ENCODE measurements at places on chromosomes 6 and 20.

- no peak for DNase-seq
Measured at GRCh38 chr6:24957199-24957598, 21.4 kb upstream of the RIPOR2 start.

DNA sequence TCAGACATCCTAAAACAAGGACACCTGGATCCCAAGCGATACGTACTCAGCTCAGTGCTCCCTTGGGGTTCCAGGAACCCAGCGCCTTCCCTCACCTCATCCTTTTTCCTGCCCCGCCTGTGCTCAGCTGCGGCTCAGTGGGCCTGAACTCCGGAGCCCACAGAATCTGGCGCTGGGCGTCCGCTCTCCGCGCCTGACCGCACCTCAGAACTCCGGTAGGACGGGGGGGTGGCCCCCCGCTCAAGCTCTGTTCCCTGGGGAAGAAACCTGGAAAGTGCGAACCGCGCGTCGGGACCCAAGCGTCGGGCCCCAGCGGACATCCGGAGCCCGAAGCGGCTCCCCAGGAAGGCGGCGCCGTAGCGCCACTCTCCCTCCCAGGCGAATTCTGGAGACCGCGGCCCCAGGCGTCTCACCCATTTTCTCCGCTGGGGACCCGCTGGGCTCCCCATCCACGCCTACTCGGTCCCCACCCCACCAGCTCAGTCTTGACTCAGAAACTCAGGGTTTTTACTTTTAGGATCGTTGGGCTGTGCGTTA, 336 bp upstream of the LY6G5C start:
- DNase-seq = no peak

DNA sequence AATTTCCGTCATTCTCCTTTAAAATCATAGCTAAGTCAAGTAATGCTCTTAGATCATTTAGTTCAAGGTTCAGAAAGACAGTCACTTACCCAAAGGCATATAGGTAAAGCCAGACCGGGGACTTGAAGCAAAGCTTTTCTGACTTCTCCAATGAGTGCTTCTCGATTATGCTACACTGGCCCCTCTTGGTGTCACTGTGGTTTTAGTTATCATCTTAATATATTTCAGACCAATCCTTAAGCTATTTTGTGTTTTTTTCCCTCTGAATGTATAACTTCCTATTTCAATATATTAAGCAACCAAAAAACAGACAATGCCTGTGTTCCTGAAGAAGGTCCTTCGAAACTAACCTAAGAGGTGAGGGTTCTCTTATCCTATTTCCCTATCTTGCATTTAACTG, 3.9 kb downstream of the PRDM1 start:
- no peak for DNase-seq

DNA sequence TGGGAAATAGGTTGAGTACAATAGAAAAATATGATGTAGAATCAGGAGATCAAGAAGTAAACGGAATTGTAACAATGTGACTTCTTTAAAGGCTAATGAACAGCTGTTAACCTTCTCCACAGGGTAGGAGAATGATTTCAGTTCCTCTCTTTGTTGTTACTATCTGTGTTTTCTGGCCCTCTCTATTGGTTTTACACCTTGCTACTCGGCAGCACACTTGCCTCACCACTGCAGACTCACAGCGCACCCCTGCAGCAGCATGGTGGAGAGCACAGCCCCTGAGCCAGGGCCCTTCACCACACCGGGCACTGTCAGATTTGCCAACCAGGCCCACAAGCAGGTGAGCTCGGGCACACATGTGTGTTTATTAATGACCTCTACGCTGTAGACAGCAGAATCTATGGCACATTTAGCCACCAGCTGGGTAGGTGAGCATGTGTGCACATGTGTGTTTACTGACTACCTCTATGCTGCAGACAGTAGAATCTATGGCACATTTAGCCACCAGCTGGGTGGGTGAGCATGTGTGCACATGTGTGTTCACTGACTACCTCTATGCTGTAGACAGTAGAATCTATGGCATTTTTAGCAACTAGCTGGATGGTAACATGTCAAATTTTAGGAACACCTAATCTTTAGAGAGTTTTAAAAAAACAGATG, 16.8 kb downstream of the SFT2D1 start:
- DNase-seq = no peak

GRCh38 chr6:158154816-158155215, 13.2 kb downstream of the SERAC1 start:
- no peak for DNase-seq

DNA sequence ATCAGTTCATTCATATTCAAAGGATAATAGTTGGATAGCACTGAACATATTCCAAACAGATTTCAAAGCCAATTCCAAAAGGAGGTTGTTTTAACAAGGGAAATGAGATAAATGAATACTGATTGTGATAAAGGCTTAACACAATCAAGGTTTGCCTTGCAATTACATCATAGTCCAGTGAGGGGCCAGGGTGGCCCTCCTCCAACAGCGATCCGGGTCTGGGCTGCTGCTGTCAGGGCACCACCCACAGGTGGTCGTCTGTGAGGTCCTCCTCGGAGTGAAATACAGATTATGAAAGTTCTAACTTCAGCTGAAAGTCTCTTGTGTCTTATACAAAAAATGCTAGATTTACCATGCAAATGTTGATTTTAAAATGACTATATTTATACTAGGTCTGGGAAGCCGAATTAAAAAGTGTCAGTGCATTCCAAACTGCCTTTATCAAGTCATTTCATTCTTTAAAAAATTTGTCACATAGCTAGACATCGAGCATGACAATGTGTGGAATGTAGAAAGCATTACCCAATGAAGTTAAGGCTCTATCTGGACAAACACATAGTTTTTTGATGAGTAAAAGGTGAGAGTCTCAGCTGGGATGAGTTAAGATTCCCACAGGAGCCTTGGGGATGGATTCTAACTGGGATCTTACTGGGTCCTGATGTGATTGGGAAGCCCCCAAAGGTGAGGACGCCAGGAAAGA, 65.9 kb upstream of the SLC22A23 start:
- no peak for DNase-seq

DNA sequence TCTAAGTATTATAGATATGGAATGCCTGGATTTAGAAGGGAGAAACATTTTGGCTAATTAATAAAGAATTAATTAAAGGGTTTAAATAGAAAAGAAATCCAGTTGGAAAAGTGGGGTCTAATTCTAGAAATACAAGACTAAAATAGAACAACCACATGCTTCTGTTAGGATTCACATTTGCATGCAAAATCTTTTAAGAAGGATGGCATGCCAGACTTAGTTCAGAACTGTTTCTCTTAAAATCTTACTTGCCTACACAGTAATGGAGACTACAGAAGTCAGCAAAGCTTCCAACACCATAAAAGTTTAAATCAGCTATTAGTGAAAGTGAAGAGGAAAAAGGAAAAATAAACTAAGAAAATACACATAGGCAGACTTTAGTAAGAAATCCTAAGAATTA, 32.7 kb upstream of the KATNA1 start:
- DNase-seq = no peak

DNA sequence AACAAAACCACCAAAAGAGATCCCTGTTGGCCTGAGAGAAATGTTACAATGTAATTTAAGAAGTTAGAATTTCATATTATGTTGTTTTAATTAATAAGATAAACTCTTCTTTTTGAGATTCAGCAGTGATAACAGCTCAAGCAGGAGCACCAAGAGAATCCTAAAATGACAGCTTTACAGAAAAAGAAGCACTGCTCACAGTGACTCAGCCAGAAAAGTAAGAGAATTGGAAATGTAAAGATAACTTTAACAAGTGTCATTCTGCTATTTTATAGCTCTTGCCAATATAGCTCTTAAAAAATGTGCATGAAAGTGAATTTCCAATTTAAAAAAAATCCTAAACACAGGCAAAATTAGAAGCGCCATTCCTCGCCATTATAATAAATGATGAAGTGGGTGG, 111.3 kb downstream of the UBE3D start:
- DNase-seq = no peak

DNA sequence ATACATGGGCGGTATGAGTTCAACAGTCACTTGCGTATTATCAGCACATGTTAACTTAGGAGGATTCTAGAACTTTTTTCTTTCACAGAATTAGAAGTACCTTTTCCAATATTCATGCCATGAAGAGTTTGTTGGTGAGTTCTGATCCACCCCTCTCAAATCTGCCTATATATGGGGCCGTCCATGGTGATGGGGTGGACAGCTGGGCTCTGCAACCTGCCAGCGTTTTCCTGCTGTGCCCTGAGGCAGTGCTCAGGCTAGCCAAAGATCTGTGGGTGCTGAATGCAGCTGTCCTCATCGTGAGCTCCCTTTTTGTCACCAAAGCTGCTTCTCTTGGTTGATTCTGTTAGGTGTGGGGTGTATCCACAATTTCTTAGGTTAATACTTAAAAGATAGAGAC, 88.7 kb downstream of the THBS2 start:
- DNase-seq = no peak

DNA sequence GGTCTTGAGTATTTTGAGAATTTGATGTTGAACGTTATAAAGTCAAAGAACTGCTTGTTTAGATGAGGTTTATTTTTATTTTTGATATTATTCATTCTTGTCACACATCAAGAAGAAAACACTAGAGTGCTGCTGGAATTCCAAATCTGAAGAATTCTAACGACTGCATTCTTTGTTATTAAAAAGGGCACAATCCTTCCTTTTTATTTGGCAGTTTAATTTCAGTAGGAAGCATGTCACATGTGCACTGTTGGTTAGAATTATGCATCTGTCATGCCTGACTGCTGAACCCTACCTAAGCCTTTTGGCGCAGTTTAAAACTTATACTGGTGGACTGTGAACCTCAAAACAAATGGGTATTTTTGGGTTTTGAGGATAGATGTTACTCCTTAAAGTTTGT, 4.0 kb downstream of the ID4 start:
- no peak for DNase-seq

- no peak for DNase-seq
Measured at GRCh38 chr20:50844430-50845100, 49.7 kb downstream of the BCAS4 start.

DNA sequence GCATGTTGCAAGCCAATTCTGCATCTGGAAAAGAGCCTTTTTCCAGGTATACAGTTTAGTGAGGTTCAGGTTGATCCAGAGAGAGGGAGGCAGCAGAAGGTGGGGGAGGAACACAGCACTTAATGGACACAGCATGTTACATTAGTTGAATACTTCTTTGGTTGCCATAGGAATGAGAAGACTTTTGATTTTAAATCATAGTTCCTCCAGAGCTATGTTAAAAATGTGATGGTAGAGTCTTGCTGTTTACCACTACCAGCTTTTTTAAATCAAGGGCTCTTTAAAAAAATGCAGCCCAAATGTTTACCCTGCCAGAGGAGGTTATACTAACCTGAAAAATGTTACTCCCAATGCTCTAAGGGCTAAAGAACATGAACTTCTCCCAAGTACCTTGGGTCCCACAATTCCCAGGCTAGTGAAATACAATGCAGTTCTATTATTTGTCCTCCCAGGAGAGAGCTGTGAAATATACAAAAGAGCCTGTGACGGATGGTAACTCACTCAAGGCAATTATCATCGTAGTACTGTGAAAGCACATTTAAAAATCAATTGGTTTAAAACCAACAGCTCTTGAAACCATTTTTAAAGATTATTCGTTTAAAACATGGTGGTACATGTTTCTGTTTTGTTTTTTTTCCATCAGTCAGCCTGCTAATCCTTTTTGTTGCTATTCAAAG, 6.9 kb upstream of the PHACTR1 start:
- no peak for DNase-seq

Measured in cortex of kidney (tissue), 1 donor.